MV-4-11 (cell line): ENCODE measurements at places on chromosomes 5 and 9.

GRCh38 chr9:135544981-135545635, 818 bp upstream of the OBP2A start:
- DNase-seq, result no peak

DNA sequence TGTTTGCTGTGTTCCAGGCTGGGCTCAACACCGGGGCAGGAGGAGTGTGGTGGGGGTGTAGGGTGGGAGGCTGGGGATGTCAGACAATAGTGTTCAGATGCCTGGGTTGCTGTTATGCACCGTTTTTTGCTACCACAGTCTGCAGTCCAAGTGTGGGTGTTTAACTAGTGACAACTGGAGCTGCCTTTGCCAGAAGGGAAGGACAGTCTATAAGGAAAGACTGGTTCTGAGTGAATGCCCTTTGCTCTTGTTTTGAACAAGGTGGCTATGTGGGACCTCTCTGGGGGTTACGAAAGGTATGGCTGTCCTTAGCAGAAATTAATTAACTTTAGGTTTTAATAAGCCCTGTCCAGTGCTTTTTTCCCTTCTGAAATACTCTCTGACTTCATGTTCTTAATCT, 118.5 kb upstream of the GNA14 start:
- no peak for DNase-seq

- peak; percentile 74 for DNase-seq
These were observed 11.1 kb upstream of the MED27 start for GRCh38 chr9:132090771-132091170.

DNA sequence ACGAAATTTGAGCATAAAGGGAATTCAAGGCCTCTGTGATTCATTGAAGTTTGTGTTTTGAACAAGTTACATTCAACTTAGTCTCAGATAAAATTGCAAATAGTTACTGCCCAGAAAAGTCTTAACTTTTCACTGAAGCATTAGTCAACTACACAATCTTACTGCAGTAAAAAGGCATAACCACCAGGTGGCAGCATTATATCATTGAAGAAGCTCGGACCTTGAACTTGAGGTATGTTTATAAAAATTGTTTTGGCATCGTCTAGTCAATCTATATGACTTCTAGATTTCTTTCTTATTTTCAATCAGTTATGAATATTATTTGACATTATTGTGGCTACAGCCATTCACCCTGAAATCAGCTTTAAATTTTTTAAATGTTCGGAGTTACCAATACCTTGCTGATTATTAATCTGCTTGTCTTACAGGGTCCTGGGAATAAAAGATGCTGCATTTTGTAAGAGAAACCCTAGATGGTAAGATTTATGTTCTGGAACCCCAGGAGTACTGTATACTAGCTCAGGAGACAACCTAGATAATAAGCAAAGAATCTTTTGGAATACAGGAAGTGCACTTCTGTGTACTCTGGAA, 83.9 kb upstream of the GRAMD2B start:
- DNase-seq, result peak; percentile 37

DNA sequence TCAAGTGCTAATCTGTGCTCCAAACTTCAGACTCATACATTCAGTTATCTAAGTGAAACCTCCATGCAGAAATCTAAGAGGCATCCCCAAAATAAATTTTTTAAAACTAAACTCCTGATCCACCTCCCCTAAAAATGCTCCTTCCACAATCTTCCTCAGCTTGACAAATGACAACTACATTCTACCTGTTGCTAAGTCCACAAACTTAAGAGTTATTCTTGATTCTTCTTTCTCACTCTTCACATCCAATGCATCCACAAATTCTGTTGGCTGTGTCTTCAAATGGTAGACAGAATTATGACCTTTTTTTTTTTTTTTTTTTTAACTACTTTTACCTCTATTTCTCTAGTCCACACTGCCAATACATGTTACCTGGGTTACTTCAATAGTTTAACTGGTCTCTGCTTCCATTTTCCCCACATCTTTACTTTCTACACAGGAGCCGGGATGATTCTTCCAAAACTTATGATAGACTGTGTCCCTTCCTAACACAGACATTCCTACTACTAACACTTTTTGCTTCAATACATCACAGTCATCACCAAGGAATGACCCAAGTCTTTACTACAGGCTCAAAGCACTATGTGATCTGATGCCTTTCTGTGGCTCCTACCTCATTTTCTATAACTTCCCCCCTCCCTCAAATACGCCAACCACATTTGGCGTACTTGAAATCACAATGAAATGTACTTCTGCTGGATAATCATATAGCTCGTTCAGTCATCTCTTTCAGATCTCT, 143.6 kb downstream of the PDE4D start:
- no peak for DNase-seq

GRCh38 chr5:135986891-135987401, 32.2 kb upstream of the LECT2 start:
- DNase-seq, result no peak
